Sciatic nerve (tissue), 2 donors: ENCODE measurements at places on chromosomes 3 and 15. TPM values are rescaled to one million over a fixed set of nuclear protein-coding genes. Genes with fewer than 3 reads are reported as not detected.

The RARB gene
- 15.2 TPM for total RNA-seq

DNA sequence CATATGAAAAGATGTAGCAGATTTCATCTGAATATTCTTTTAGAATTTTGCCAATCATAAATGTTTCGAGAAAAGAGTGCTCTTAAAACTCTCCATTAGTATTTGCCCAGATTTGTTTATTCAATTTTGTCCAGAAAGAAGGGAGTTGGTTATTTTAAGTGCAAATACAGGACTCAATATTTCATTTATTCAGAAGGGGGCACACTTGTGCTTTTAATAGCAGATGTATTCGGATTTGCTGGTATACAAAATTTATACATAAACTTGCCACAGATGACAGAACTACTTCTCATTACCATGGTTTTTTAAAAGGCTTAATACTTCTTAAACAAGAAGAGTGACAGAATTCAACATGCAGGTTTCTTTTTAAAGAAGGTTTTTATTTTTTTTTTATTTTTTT, 69.8 kb upstream of the GRM7 start:
- DNase-seq, result no peak

The KCNMB3 gene
- 3.8 TPM for total RNA-seq

DNA sequence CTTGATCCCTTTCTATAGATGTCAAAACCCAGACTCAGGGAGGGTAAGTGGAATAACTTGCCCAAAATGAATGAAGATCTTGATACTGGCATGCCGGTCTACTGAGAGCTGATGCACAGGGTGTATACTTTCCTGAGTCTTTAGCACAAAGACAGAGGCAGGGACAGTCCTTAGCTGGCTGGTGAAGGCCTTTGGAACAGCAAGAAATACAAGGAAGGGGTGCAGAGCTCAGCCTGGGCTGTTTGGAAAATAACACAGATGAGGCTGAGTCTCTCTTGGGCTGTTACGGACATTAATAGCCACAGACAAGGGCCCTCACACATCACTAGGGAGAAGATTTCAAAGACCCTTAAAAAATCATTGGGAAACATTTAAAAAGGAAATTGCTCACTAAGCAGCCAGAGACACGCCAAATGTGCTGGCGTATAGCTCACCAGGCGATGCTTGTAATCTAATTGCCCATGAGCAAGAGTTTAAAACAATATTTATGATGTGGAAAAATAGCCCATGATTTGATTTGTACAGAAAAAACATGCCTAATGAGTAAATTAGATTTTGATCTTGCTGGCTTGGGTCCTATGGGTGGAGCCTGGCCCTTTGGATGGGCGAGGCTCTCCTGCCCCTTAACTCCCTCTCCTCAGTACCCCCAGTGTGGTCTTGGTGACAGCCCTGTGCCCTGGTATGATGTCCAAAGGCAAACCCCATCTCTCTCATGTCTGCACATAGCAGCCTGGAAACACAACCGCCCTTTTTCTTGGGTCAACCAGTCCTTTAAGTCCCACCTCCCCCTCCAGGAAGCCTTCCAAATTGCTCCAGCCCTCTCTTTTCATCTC, 81.8 kb upstream of the MRPS22 start:
- no peak for DNase-seq

The P2RY13 gene
- total RNA-seq, result 3.7 TPM

GRCh38 chr3:33795131-33795530, 3.3 kb upstream of the PDCD6IP start:
- no peak for DNase-seq

GRCh38 chr3:55202326-55202725, 274.5 kb upstream of the LRTM1 start:
- no peak for DNase-seq

DNA sequence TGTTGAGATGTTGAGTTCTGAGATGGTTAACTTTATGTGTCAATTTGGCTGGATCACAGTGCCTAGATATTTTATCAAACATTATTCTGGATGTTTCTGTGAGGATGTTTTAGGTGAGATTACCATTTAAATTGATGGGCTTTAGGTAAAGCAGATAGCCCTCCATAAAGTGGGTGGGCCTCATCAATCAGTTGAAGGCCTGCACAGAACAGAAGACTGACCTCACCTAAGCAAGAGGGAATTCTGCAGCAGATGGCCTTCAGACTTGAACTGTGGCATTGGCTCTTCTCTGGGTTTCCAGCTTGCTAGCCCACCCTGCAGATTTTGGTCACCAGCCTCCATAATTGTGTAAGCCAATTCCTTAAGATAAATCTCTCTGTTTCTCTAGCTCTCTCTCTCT, 260.4 kb upstream of the VEPH1 start:
- no peak for DNase-seq

The EFHB gene
- 8.4 TPM for total RNA-seq

The CMTM8 gene
- 7.6 TPM for total RNA-seq

DNA sequence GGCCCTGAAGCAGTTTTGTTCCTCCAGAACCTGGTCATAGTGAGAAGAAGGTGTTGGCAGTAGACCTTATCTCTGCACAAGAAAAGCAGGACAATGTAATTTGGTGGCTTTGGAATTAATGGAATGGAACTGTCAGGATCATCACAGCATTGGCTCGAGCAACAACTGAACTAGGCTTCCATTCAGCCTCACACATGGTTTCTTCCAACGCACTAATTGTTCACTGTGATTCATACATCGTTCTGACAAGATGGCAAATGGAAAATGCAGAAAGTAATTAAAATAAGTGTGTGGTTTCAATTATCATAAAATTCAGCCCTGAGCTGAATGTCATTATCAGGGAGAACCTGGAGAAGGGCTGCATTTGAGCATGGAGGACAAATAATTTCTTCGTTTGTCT, 80.6 kb downstream of the MFSD1 start:
- no peak for DNase-seq

DNA sequence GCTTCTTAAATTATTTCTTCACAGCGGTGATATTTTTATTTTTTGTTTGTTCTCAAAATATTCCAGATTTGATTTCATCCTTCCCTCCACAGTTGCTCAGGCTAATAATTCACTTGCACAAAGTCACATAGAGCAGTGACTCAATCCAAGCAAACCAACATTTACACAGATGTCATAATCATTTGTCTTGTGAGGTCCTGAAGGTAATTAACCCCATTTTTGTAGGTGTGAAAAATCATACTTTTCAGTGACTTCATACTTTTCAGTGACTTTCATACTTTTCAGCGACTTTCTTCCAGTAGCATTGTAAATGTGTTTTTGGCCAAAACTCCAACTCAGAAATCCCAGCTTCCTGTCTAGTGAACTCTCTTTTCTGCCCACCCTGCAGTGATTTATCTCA, 32.1 kb downstream of the CD200 start:
- no peak for DNase-seq

GRCh38 chr3:120432150-120432860, 18.5 kb downstream of the FSTL1 start:
- no peak for DNase-seq

The C3orf20 gene
- 0.18 TPM for total RNA-seq

- DNase-seq, result no peak
Measured at GRCh38 chr3:140553591-140553990, 124.3 kb upstream of the TRIM42 start.

The VIPR1 gene
- 5.8 TPM for total RNA-seq

DNA sequence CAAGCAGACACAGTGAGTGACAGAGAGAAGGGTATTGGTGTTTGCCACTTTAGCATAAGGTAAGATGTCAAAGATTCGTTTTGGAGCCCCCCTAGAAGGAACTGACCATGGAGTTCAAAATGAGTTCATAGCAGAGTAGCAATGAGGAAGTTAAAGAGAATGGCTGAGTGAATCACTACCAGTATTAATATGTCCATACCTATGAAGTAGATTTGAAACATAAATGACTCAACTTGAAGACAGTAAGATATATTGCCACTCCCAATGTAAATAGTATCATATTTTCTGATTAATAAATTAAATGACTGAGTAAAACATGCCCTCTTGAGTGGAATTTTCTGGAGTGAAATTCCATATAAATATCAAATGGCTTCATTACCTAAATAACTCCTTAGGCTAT, 675.1 kb downstream of the NLGN1 start:
- DNase-seq, result no peak

GRCh38 chr3:160038862-160039562, 50.4 kb downstream of the IL12A start:
- no peak for DNase-seq

The AQP9 gene
- total RNA-seq, result 9.3 TPM

DNA sequence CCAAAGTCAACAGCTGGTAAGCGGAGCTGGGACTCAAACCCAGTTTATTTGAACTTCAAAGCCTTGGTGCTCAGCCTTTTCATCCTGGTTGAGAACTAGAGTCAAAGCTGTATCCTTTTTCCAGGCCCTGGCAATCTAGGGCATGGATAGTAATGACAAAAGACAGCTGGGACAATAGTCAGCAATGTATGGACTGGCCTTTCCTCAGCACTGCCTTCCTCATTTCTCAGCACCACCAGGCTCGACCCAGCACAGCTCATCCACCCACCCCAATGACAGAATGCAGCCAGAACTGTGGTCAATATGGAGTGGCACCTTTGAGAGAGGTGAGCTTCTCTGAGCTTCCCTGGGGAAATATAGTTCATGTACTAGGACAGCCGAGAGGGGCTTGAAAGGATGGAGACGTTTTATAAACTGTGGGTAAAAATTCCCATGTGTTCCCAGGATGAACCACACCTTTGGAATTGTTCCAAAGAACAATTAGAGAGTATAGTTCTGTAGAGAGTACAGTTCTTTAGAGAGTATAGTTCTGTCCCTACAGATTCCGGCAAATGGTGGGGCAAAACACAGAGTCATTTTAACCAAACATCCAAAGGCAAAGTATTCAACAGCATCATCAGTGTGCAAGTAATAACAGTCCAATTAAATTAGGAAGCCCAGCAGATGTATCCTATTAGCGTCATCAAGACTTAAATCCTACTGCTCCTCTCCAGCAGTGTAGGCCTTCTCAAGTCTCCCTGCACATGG, 30.2 kb upstream of the IREB2 start:
- no peak for DNase-seq

The NR2F2 gene
- total RNA-seq, result 242 TPM

The NDN gene
- 44.6 TPM for total RNA-seq

- no peak for DNase-seq
Measured at GRCh38 chr3:170469151-170470062, 50.7 kb downstream of the CLDN11 start.

The ADGRG7 gene
- total RNA-seq, result not detected

The PDIA3 gene
- total RNA-seq, result 194 TPM

The RNF13 gene
- 173 TPM for total RNA-seq

DNA sequence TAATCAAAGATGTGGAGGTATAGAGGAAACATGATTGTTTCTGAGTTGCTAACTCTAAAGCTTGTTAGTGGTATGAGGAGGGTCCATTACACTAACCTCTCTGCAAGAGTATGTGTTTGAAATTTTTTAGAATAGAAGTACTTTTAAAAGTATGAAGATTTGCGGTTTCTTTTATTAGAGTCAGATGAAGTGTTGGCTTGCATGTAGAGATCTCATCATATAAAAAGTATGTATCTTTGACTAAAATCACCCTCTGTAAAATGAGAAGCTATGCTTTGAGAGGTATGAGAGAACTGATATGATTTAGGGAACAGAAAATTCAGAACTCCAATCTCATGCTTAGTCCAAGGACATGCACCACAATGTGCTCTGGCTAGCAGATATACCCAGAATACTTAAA, 140.4 kb upstream of the MBNL1 start:
- DNase-seq, result no peak

The NAA80 gene
- 20.7 TPM for total RNA-seq

The HESX1 gene
- 0.89 TPM for total RNA-seq

DNA sequence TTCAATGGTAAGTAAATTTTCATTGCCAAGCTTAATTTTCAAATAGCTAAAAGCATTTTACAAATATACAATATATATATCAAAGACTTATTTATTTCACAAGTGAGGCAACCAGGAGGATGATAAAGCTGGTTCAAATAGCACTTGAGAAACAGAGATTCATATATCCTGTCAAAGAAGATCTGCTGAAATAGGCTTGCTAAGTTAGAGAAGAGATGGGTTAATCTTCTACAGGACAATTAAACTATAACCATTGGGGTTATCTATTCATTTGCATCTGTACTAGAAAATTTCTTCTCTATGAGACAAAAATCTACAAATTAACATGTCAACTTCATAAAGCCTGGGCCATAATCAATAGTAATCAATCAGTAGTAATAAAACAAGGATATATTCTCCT, 637.7 kb upstream of the UBE2E2 start:
- DNase-seq, result no peak

DNA sequence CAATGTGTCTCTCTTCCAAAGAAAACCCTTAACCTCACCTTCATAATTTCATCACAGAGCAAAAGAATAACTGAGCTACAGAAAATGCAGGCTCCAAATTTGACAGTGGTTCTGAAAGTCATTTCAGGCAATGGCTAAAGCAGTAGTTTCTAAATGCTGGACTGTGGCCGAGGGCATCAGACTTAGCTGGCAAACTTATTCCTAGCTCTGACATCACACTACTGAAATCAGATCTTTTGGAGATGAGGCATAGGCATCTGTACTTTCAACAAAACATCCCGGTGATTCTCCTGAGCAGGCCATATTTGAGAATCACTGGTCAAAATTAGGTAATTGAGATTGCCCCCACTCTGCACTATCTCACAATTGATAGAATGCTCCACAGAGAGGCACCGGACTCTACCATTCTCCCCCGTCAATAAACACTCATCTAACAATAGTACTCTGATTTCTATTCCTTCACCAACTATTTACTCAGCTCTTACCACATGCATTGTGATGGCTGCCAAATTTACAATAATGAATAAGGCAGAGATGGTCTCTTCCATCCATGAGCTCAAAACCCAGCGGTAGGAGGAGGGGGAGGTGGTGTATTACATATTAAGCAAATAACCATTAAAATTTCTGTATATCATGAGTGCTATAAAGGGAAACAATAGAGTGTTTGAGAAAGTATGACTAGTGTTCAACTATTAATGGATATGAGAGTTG, 57.3 kb upstream of the SPRED1 start:
- DNase-seq, result no peak

- no peak for DNase-seq
Measured at GRCh38 chr3:38576131-38576525, 73.4 kb downstream of the SCN5A start.

The NEK10 gene
- 1.9 TPM for total RNA-seq

GRCh38 chr3:66411474-66411873, 89.3 kb downstream of the LRIG1 start:
- no peak for DNase-seq

DNA sequence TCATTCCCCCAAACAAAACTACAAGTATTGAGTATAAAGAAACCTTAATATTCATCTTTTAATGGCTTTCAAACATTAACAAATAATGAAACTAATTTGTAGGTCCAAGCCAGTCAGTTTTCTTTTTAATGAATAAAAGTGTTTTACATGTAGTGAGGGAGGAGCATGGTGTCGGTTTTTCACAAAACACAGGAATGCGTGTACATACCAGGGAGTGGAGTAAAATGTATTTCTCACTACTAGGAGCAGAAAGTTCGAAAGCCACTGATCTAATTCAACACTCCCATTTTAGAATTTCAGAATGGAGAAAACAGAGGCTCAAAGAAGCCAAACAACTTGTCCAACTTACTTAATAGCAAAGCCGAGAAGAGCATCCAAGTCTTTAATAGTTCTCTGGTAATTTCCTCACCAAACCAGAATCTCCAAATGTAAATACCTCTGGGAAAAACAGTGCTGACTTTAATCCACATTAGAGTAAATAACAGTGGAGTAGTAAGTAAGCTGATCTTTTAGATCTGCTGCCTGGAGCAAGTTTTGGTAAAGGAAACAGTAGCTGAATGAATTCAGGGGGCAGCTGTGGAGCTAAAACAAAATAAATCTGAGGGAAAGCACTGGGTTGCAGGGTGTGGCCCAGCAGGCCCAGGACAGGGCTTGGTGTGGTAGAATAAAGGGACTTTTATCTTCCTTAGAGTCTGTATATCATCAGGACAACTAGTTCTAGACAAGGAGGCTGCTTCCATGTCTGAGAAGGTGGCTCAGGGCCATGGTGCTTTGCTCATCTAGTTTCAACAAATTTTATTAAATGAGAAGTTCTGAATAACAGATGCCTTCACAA, 7.9 kb downstream of the ANP32A start:
- no peak for DNase-seq
